Sigmoid colon (tissue), 7 donors: ENCODE measurements at places on chromosomes 4 and X. TPM values are rescaled to one million over a fixed set of nuclear protein-coding genes. Genes with fewer than 3 reads are reported as not detected.
A peak's percentile ranks its signal among the peaks of the same experiment; 100 is the strongest.

- DNase-seq, result no peak
Observed at GRCh38 chr4:54274795-54275665, 45.9 kb downstream of the PDGFRA start.

DNA sequence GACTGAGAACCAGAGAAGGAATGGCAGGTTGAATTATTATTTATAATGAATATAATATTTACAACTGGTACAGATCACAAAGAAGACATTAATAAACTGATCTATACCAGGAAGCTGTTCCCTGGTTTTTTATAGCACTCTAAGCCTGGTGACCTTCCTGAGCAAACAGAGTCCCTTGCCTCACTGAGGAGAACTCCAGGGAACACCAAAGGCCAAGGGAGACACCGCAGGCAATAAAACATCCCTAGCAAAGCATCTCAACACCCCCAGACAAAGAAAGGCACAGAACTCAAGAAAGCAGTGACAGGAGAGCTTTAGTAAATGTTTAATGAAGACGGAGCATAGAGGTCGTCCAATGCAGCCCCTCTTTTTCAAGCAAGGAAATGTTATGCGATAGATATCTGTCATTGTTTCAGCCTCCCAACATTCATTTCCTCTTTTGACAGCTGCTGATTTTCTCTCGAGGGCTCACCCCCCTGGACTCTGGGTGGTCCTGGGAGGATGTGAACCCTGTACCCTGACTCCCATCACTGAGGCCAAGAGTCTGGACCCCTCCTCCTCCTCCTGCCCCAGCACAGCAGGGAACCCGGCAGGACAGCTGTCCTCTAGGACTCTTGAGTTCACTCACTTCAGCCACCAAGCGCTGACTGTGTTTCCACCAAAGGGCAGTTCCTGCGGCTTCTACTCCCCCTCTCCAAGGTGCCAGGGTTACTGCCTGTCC is 342.5 kb upstream of the GATB start:
- DNase-seq, result no peak

Gene PGAM4
- polyA plus RNA-seq, result not detected

DNA sequence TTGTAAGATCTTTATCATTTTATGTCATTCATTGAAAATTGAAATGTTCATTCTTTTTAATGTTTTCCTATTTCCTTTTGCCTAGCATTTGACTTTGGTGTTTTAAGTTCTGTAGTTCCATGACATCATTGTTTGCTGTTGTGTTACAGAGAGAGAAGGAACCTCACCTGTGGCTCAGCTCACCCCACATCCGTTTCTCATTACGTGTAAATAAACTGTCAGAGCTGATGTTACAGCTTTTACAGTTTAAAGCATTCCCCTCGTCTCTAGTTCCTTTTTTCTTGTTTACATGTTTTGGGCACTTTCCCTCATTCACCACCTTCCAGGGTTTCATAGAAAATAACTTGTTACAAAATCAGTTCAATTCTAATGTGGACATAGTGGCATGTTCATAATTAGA is 137.2 kb downstream of the FNIP2 start:
- DNase-seq, result no peak

Gene KLHL5
- 6.6 TPM for polyA plus RNA-seq

Gene NAP1L2
- polyA plus RNA-seq, result 1.2 TPM

GRCh38 chr4:55733932-55734331 is 85.7 kb upstream of the EXOC1L start:
- no peak for DNase-seq

Gene HTN3
- polyA plus RNA-seq, result not detected

Gene PHOX2B
- polyA plus RNA-seq, result not detected

DNA sequence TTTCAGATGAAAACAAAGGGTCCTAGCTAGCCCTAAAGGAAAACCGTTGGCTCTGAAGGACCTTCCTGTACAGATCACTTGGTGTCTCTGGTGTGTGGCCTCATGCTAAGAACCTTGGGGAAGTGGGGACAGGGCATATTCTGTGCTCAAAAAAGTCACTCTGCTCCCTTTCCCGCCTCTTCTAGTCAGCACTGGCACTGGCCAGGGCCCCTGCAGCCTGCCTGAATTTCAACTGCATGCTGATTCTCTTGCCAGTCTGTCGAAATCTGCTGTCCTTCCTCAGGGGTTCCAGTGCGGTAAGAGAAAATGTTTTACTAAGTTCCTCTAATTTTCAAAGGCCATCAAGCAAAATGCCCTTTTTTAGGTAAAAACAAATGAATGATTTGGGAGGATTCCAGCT is 3.4 kb downstream of the CYBB start:
- no peak for DNase-seq

DNA sequence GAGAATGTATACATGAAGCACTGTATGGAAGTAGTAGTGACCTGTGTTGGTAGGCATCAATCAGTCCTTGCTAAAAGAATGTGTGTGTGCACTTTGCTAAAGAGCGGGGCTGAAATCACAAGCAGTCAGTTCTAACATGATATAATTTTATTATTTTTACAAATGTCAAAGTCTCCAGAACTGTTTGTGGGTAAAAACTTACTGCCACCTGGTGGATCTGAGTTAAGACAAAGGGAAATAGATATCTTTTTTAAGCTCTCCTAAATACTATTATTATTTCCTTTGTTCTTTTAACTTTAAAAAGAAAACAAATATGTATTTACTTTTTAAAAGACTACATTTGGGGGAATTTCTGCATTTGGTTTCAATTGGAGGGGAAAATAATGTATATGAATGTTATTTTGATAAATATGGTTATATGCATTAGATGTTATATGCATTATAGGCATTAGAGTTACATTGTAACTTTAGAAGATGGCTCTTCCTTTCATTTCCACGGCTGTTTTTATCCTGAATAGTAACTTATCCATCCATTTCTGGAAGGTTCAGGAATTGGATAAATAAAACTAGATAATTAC is 7.8 kb upstream of the CLOCK start:
- DNase-seq, result no peak

Gene UCHL1
- 49.9 TPM for polyA plus RNA-seq

Gene COL4A6
- polyA plus RNA-seq, result 0.31 TPM

- peak; percentile 63 for DNase-seq
Observed at GRCh38 chrX:49177338-49177833, 5.7 kb downstream of the PLP2 start.

Gene SATL1
- not detected for polyA plus RNA-seq

Gene SMIM31
- 6.5 TPM for polyA plus RNA-seq

GRCh38 chr4:94932366-94932765 is 174.6 kb downstream of the BMPR1B start:
- no peak for DNase-seq

Gene FAM184B
- polyA plus RNA-seq, result under 0.01 TPM

DNA sequence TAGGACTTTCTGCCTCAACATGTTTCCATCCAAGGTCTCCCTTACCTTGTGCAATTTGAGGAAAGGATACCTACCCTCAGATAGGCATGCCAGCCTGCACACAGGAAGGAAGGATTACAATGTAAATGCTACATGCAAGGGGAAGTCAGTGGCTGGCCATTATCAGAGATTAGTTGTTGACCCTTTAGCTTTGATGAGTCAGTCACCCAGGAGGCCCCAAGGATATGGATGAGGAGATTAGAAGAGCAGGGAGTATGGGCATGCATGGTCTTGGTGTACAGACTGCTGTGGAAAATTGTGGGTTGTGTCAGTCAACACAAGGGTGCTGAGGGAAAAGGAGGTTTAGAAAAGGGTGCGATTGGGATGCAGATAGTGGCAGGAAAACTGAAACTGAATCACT is 92.0 kb downstream of the GUCY2F start:
- no peak for DNase-seq

GRCh38 chrX:13786048-13786447 is 30.8 kb downstream of the GPM6B start:
- DNase-seq, result no peak

DNA sequence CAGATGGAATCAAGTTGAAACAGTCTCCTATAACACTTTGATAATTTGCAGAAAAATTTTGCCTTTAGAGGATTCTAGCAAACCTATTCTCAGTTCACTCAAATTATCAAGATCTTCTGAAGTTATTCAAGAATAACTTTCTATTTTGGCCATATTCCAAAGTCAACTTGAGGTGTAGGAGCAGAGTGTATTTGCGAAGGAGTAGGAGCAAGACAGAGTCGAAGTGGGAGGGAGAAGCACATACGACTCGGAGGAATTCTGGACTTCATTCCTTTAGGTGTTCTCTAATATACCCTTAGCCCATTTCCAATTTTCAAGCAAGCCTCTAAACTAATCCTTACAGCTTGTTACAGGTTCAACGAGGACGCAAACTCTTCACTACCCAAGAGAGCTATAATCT is 252.9 kb downstream of the GPM6A start:
- no peak for DNase-seq

DNA sequence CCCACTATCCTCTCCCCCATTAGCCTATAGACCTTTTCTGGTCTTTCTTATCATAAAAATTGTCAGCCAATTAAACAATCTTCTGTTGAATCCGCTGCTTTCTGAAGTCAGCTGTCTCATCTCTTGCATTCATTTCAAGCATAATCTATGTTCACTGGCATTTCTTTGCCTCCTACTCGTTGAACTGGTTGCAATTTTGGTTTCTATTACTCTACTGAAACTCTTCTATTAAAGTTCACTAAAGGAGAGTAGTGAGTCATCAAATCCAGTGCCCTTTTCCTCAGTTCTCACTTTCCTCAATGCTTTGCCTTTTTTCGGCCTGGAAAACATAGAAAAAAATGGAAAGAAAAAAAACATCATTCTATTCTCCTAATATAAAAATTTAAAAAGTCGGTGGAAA is 23.9 kb upstream of the CXCL13 start:
- no peak for DNase-seq

Gene NEXMIF
- polyA plus RNA-seq, result 0.17 TPM

- peak; percentile 76 for DNase-seq
Observed at GRCh38 chrX:118603981-118604380, 108.4 kb downstream of the DOCK11 start.

Gene FAM149A
- polyA plus RNA-seq, result 8.4 TPM

- DNase-seq, result no peak
Observed at GRCh38 chr4:28378109-28378830, 1517.6 kb downstream of the STIM2 start.

Gene FAM193A
- polyA plus RNA-seq, result 6.0 TPM

Gene RPL9
- polyA plus RNA-seq, result 4,730 TPM

Gene MAOA
- 180 TPM for polyA plus RNA-seq

Gene RTL3
- polyA plus RNA-seq, result not detected

DNA sequence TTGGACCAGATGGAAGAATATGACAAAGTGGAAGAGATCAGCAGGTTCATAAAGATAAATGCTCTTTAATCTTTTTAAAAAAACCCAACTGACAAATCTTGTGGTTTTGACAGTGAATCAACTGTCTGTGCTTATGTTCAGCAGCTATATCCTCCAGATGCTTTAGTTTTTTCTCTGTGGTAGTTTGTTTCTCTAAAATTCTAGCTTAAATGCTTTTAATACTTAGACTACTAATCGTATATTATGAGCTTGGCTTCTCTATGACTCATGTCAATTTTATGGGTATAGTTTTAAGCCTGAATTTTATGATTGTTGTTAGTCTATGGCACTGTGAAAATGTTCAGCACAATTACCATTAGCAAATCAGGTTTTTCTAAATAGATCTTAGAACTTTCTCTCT is 12.9 kb downstream of the HHIP start:
- no peak for DNase-seq

DNA sequence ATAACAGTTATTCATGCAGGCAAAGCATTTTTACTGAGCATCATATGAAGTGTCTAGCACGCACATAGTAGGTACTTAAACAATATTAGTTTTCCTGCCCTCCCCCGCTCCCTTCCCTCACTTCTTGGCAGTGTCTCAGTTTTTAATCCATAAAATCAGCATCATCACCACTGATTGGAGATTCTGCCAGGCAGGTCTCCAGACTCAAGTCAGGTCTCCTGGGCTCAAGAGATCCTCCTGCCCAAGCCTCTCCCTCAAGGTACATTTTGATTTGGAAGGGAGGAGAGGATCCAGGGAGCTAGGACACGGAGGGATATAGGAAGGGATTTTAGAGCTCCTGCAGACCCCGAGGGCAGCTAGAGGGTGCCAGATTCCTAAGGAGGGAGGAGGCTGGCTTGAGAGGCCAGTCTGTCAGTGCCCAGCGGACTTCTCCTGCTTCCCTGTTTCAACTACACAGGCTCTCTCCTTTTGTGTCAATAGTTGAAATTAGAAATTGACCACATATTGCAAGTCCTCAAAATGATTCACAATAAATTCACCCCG is 4.4 kb upstream of the FAT1 start:
- no peak for DNase-seq

Gene SPRY1
- 18.1 TPM for polyA plus RNA-seq

GRCh38 chrX:72095370-72095769 is 36.3 kb downstream of the RTL5 start:
- no peak for DNase-seq

DNA sequence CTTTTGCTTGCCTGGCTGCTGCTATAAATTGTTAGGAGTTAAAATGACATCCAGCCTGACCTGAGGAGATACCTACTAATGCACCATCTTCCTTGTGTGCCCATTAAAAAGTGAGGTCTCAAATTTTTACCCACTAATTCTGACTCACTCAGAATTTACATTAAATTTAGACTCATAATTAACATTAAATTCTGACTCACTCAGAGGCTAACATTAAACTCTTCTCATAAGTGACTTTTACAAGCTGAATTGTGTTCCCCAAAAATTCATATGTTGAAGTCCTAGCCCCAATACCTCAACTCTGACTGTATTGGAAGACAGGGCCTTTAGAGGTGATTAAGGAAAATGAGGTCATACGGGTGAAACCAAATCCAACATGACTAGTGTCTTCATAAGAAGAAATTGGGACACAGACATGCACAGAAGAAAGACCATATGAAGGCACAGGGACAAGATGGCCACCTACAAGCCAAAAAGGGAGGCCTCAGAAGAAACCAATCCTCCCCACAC is 11.8 kb downstream of the CASP6 start:
- DNase-seq, result no peak

DNA sequence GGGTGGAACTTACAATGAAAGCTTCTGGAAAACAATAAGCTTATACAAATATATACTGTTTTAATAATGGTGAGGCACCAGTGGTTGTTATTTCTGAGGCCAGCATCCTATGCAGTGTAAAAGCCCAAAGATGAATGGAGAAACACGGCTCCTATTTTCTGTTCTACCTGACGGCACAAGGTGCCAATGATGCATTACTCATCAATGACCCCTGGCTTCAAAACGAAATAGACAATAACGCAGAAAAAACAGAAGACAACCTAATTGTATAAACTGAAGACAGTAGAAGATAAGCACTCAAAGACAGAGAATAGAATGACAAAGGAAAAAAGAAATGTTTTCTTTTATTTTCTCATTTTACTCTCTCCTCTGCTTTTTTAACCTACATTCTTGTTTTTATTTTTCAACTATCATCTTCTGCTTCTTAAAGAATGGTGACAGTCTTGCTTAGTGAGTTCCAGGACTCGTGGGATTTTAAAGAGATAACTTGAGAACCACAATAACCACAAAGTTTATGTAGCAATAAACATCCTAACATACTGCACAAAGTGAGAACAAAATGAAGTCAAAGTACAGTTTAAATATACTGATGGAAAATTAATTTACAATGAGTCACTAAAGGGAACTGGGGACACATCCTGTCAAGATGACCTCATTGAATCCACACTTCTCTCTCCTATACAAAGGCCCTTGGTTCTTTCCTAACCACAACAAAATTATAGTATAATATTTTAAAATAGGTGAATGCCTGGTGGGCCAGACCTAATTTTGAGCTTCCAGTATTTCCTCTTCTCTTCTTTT is 169.8 kb downstream of the BTC start:
- DNase-seq, result no peak

Gene ATXN3L
- not detected for polyA plus RNA-seq
